ENCODE measurements at places on chromosomes 3 and 15.

GRCh38 chr15:60733196-60733595 is 254.3 kb upstream of the ICE2 start:
- DNase-seq: no peak

DNA sequence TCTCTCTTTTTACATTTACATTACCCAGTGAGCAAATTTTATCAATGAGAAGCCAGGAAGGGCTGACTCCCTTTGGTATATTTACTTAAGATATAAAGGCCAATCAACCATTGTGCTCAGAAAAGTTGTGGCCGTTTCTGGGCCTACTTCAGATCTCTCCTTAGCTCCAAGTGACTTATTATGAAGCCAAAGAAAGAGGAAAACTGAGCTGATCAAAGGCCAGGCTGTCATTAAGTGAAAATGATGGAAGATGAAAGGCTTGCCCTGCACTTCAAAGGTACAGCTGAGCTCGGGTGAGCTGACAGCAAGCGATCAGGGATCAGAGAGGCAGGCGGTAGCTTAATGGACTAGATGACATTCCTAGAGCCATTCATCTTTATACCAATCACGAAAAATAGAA is 24.8 kb downstream of the VGLL4 start:
- peak; percentile 46 for DNase-seq

DNA sequence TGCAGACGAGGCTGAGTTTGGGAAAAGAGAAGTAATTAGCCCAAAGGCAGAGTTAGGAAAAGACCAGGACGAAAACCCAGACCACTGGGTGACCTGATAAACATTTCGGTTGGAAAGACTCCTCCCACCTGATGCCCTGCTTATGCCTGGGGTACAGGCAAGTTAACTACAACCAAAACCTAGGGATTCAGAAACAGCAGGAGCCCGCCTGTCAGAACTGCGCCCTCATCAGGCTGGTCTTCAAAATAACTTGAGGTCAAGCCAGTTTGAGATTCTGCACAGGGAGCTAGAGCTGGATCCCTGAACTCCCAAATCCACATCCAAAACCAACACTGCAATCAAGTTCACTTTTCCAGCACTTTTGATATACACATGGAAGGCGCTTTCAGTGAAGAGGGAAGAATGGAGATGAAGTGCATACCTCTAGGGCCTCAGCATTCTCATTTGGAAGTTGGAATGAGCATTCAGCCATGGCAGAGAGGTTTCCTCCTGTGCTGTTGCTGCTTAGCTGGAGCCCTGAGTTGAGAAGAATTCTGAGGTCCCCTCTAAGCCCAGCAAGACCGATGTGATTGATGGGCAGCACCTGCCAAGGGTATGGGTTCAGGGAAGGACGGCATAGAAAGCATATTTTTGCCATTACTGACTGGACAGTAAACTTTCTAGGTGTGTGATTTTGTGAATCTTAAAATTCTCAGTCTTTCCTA is 11.6 kb downstream of the TSEN2 start:
- no peak for DNase-seq

GRCh38 chr15:41870689-41871081 is 23.2 kb downstream of the SPTBN5 start:
- DNase-seq: no peak

DNA sequence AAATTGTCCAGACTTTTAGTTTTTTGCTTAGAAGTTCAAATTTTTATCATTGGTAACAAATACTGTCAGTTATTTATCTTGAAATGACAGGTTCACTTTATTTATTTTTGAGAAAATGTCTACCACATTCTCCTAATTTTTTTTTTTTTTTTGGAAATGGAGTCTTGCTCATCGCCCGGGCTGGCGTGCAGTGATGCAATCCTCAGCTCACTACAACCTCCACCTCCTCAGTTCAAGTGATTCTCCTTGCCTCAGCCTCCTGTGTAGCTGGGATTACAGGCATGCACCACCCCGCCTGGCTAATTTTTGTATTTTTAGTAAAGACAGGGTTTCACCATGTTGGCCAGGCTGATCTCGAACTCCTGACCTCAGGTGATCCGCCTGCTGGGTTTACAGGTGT is 16.1 kb upstream of the EBLN2 start:
- DNase-seq: no peak

- no peak for DNase-seq
Observed at GRCh38 chr3:19347671-19348070, 199.4 kb downstream of the KCNH8 start.

DNA sequence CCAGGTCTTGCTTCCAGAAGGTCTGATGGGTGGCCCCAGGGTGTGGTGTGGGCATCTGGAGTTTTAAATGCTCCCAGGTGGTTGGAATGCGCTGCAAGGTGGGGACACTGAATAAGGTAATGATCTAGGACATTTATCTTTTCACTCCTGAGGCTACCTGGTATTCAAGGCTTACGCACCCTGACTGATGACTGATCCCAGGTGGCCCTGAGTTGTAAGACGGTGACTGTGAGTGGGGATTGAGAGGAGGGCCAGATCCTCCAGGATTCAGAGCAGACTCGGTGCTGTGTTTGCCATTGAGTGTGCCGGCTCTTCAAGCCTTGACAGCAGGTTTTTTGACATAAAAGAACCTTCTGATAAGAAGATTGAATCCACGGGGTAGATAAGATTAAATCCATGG is 40.3 kb downstream of the SLC6A20 start:
- no peak for DNase-seq

DNA sequence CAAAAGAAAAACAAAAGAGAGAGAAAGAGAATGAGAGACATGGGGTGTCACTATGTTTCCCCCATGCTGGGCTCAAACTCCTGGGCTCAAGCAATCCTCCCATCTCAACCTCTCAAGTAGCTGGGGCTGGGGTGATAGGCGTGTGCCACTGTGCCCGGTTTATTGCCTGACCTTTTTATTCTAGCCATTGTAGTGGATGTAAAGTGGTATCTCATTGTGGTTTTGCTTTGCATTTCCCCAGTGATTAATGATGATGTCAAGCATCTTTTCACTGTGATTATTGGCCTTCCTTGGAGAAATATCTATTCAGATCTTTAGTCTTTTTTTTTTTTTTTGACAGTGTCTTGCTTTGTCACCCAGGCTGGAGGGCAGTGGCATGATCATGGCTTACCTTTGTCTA is 37.7 kb upstream of the GK5 start:
- DNase-seq: no peak

- DNase-seq: no peak
Observed at GRCh38 chr3:45486136-45486535, 97.8 kb downstream of the LARS2 start.

DNA sequence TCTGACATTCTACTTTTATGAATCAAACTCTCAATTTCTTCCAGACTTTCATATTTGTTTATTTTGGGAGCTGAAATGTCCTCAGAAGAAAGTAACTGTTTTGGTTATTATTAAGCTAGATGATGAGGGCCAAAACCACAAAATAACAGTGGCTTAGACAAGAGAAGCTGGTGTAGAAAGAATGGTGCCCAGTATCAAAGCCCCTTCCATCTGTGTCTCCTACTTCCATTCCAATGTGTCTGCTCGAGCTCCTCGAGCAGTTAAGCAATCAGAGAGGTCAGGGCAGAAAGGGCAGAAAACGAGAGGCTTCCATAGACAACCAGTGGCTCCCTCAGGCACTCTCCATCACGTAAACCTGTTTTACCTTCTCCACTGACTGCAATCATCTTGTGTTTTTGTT is 59.7 kb upstream of the MAGI1 start:
- DNase-seq: no peak

- DNase-seq: no peak
Observed at GRCh38 chr3:62803276-62803675, 71.9 kb downstream of the CADPS start.

DNA sequence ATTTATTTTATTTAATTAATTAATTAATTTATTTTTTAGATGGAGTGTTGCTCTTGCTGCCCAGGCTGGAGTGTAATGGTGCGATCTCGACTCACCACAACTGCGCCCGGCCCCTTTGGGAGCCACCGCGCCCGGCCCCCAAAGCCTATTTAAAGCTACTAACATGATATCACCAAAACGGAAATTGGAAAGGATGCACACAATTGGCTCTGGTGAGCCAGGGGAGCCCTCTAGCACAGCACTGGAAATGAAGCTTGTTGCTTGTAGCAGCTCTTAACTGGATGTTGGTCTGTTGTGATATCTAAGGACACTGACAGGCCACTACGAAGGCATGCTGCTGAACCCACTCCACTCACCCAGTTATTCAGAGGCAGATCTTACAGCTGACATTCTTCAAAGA is 104.5 kb downstream of the IGF2BP2 start:
- no peak for DNase-seq

DNA sequence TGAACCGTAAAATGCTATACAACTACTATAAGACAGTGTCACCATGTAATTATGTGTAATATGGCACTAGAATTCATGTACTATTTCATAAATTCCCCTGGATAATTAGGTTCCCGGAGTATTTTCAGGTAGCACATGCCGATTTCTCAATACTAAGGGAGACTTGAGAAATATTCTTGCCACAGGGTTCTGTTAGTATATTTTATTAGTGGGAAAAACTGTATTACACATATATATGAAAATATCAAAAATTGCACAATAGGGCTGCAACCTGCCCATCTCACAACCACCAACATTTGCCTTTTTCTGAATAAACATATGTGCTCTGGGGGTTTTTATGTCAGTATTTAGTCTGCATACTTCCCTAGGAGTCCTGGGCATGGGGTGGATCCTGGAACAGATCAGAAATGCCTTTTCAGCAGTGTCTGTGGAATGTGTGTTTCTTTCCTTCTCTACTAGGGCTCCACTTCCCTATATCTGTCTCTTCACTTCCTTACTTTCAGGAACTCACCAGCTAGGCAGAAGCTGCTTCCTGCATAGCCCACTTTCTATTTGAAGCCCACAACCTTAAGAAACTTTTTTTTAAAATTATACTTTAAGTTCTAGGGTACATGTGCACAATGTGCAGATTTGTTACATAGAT is 87.5 kb downstream of the RPL39L start:
- DNase-seq: no peak

DNA sequence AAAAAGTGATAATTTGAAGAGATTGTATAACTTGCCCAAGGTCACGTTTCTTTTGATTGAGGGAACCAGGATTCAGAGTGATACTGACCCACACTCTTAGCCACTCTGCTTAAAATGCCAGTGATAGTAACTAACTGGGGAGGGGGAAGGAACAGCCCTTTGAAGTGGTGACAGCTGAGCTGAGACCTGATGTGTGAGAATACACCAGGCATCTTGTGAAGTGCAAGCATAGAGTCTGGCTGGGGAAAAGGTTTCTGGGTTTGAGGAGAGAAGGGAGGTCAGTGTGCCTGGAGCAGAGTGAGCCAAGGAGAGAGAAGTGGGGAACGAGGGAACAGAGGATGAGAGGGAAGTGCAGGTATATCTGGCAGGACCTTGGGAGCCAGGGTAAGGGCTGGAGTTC is 35.4 kb upstream of the SCAANT1 start:
- no peak for DNase-seq

DNA sequence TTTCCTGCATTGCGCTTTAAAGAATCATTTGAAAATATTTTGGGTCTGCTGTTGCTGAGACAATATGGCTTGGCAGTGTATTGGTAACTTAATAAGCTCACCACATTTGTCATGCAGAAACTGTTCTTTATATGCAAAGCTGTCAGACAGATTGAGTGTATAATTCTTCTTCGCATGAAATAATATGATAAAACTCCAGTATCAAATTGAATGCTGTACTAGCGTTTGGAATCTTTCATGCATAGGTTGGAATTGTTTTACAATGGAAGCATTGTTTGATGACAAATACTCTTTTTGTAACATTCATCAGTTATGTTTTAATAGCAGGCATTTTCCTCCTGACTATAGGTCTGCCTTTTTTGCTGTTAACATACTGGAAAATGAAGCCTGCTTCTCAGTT is 53.8 kb downstream of the RBMS3 start:
- no peak for DNase-seq

DNA sequence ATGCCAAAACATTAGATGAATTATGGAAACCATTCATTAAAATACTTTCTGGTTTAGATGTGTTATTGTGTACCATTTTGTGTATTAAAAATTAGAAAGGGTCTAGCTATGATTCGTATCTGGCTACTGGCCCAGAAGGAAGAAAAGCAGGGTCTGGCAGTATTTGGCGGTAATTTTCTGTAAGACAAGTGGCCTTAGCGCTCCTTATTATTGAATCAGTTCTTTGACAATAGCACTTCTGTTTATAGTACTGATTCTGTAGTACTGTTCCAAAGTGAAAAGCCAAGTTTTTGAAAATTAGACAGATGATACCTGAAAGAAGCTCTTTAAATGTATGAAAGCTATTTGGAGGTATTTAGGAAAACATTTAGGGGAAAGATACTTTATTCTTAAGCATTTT is 10.2 kb downstream of the GLCE start:
- no peak for DNase-seq
